ENCODE measurements at places on chromosomes 5 and 9.

DNA sequence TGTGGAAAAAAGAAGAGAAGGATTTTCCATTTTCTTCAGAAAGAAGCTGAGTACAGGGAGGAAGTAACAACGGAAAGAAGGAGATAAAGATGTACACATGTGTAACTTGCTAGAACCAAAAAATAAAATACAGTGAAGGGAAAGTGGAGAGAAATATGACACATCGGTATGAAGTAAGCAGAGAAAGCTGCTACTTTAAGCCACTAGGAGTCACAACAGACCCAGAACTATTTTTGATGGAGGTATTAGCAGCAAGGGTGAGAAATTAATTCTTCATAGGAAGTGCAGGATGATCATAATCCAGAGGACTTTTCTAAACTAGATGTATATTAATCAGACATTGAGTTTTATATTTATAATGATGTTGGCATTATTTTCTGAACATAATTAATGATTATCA lies 88.5 kb downstream of the FAM174A start:
- DNase-seq, result no peak

DNA sequence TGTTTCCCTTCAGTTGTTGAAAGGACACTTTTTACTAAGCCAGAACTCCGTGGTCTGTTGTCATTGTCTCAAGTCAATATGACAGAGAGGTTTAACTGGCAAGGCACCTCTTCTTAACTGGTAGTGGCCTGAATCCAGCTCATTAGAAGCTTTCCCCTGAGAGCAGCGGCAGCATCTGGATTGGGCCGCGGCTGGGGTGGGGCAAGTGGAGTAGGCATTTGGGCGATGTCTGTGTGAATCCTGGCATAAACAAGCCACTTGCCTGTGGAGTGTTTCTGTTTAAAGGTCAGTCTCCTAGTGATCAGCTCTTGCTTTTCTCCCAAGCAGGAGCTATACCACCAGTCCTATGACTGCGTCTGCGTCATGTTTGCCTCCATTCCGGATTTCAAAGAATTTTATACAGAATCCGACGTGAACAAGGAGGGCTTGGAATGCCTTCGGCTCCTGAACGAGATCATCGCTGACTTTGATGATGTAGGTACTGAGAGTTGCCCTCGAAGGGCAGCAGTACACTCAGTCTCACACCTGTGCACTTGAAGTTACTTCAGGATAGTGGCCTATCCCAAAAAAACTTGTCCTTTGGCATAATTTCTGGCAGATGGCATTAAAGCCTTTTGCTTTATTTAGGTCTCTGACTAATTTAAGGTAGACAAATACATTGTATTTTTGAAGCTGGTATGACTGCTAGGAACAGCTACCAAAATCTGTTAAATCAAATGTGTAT lies 48.9 kb downstream of the CFAP90 start:
- no peak for DNase-seq

DNA sequence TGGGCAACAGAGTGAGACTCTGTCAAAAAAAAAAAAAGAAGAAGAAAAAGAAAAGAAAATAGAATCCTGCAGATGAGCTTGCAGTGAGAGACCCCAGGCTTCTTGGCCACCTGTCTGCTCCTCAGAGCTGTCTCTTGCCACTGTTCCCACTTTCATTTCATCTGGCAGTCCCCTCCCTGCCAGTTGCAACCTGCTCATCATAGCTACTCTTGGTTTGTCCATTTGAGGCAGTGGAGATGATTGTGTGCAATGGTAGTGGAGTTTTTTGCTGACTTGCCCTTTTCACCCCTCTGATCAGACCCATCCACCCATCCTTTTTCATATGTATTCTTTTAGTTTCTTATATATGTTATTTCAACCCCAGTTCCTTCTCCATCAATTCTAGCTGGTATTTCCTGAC lies 28.7 kb downstream of the ANKRD33B start:
- DNase-seq, result no peak

DNA sequence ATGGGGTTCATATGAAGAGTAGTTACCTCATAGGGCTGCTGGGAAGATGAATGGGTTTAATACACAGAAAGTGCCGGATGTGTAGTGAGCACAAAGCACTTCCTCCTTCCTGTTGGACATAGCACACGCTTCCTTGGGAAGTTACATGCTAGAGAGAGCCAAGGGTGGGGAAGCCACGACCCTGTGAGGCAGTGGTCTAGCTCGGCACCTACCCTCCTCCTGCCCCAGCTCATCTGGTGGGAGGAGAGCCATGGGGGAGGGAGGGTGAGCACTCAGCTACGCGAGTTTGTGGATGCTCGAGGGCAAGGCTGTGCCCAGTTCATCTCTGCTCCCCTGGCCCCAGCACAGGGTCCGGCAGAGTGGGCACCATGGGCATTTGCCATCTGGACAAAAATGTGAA lies 43.6 kb upstream of the NEK6 start:
- DNase-seq, result no peak

- DNase-seq, result no peak
Observed at GRCh38 chr5:95712347-95712958, 18.7 kb upstream of the RHOBTB3 start.

DNA sequence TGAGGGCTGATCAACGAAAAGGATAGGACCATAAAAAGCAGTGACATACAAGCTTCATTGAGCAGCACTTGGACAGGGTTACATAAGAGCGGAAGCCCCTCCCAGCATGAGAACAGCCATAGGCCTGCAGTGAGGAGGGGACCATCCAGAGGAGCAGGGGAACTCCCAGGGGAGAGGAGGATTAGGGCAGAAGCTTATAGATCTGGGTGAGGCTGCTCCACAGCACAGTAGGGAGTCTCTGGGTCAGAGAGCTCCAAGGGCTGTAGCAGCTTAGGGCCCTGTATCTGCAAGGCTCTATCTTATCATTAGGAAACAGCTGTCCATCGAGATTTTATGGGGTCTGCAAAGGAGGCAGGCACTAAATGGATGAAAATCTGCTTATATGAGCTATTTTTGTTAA lies 186.6 kb downstream of the DOCK8 start:
- DNase-seq, result no peak

- DNase-seq, result no peak
Observed at GRCh38 chr5:89120719-89121118, 237.7 kb upstream of the MEF2C start.

DNA sequence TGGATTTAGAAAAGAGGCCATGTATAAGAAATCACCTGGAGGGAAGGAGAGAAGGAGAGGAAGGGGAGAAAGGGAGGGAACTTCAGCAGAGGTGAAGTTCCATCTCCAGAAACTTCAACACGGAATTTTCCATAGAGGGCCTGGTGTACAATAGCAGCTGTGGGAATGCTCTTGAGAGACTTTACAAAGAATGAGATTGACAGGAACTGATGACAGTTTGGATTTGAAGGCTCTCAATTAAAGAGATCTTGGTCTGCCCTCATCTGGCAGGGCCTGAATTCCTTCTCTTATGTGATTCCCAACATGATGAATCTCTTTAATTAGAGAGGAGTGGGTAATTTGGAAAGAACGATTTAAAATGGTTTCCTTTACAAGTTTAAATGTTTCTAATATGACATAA lies 143.5 kb downstream of the MLLT3 start:
- no peak for DNase-seq

DNA sequence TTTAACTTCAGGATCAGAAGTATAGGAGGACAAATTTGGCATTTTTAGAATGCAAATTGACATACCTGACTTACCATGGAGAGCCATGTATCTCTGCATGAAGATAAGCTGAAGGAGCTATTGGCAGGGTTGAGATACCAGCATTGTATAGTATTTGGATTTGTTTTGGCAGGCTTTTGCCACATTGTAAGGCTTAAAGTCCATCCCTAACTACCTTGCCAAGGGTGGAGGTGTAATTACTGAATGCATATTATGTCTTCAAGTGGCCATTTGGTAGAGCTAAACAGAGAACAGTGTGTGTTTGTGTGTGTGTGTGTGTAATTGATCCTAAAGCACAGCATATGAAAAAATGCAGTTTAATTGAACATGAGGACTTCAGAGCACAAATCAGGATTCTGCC lies 324.7 kb downstream of the FAM170A start:
- no peak for DNase-seq

- no peak for DNase-seq
Observed at GRCh38 chr5:137367951-137368350, 131.2 kb downstream of the SPOCK1 start.

DNA sequence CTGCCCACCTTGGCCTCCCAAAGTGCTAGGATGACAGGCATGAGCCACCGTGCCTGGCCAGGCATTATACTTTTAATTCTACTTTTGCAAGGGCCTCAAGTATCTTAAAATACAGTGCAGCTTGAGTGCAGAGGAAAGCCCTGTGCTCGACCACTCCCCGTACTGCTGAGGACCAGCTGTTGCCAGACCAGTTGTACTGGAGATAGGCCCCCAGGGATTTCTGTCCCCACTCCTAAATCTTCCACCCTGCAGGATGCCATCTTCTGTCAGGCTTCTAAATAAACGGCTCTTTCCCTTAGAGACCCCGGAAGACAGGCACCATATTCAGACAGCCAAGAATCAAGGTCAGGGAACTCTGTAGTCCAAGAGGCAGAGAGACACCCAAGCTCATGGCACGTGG lies 16.6 kb upstream of the PSMD5 start:
- no peak for DNase-seq

DNA sequence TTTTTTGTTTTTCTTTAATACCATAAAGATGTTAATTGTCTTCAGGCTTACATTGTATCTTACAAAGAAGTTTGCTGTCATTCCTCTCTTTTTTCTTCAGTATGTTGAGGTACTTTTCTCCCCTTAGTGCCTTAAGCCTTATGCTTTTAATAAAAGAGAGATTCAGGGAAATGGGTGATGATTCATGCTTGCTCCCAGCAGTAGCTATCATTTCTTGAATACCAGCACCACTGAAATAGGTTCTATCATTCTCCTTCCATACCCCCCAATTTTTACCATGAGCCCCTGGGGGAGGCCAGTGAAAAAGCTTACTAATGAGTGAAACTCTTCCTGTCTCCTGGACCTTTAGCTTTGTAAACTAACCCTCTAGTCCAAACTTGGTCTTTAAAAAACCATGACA lies 165.0 kb downstream of the FBXL7 start:
- no peak for DNase-seq

DNA sequence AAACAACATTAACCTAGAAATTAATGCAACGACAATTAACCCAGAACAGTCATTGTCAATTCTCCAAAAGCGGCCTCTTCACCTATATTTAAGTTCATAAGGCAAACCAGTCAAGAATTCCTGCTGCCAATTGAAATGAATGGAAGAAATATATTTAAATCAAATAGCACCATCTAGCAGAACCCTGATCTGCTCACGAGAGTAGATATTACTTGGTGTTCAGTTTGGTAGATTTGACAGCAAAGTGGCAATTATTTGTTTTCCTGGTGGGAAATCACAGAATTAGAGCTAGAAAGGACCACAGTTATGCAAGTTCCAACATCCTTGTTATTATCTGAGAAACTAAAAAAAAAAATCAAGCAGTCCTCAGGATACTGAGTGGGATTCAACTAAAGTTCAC lies 2.3 kb downstream of the SSBP2 start:
- no peak for DNase-seq

- no peak for DNase-seq
Observed at GRCh38 chr5:41641621-41642020, 131.2 kb upstream of the PLCXD3 start.

GRCh38 chr9:2286825-2287455 lies 271.8 kb downstream of the SMARCA2 start:
- no peak for DNase-seq

GRCh38 chr5:135162661-135163265 lies 128.7 kb upstream of the PITX1 start:
- DNase-seq, result no peak

DNA sequence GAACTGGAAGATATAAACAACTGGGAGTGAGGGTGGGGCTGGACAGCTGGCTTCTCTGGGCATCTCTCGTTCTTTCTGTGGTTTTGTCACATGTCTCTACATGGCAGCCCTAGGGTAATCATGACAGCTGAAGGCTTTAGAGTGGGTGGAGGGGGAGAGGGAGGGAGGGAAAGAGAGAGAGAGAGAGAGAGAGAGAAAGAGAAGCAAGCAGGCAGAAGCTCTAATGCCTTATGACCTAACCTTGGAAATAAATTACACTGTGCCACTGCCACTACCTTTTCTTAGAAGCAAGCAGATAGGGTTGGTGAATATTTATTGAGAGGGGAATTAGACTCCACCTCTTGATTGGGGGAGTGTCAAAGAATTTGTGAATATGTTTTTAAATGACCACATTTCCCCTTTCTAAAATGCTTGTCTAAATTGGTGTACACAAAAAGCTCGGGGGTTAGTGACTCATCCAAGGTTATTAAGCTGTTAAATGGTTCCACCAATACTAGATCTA lies 2.6 kb upstream of the DAPK1 start:
- no peak for DNase-seq

DNA sequence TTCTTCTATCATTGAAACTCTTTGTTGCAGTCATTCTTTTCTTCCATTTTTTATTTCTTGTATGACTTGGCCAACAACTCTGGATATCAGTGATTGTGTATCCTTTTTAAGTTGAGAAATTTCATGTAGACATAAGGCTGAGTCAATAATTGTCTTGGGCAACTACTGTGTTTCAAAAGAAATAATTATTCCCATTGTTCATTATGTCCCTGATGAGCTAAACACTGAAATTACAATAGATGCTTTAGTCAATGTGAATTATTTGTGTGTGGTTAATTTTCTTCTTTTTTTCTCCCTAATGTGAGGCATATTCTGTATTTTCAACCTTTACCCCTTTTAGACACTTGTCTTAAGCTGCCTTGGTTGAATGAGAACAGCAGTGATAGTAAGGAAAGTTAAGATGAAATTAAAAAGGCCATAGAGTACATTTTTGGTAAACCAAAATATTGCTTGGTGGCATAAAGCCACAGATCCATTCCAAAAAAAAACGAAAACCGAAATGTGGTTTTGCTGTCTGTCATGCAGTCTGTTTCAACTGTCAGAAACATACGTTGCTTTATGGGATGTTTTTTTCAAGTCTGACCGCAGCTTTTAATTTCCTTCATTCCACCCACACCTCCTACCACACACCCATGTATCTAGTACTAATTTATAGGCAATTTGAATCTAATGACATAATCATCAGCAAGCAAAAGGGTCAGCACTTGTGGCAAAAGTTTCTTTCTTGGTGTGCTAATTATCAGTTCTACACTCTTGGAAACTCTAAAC lies 21.1 kb downstream of the TLE4 start:
- no peak for DNase-seq

DNA sequence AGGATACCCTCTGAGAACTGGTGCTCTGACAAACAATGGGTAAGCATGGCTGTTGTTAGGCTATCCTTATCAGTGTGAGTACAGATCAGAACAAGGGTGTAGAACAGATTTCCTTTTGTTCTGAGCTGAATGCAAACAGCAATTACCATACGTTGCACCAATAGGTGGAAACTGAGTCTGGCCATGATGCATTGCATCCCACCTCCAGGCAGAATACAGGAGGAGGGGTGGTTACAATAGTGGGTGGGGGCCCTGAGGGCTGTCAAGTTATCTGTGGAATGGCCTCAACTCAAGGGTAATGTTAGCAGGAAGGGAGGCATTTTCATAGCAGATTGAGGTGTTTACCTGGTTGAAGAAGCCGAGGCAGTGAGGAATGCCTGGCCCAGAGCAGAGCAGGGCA lies 54.3 kb upstream of the GLRX start:
- DNase-seq, result no peak

- no peak for DNase-seq
Observed at GRCh38 chr5:171492781-171493180, 73.3 kb downstream of the FGF18 start.
